ENCODE measurements at places on chromosomes 2 and 18.

DNA sequence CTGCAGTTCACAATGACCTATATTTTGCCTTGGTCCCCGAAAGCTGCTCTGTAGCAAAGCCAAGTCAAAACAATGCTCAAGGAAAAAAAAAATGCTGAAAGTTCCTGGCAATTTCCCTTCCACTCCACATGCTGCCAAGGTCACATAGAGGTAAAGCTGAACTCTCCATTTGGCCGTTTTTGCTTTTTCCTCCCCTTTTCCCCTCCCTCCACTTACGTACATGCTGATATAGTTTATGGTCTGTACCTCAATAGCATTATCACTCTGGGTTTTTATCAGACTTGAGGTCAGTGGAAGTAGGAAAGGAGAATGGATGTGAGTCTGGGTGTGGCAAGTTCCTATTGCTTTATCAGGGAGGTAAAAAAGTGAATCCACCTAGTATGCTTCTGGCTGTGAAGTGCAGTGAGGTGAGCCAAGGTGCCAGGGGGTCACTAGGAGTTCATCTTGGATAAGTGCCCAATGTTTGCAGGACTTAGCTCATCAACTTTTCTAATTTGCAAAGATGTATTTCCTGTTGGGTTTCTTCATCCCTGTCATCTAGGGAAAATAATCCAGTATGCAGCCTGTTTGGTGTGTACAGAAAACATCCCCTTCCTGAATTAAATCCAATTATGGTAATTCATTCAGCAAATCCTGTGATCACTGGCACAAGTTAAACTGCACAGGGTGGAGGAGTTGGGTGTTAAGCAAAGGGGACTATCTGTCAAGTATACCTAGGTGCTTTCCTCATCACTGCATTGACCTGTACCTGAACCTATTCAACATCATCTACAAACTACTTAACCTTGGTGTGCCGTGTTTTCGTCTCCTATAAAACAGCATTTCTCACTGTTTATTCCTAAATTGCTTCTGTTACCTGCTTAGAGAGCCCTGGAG lies 124.3 kb upstream of the CYP26B1 start:
- no peak for DNase-seq

GRCh38 chr2:172098650-172099471 lies 3.8 kb downstream of the DLX2 start:
- no peak for DNase-seq

GRCh38 chr2:58039170-58039611 lies 7.4 kb upstream of the VRK2 start:
- no peak for DNase-seq

- no peak for DNase-seq
Observed at GRCh38 chr2:120013597-120014223, 833 bp downstream of the EPB41L5 start.

GRCh38 chr2:172249334-172249733 lies 146.6 kb upstream of the DLX2 start:
- no peak for DNase-seq

DNA sequence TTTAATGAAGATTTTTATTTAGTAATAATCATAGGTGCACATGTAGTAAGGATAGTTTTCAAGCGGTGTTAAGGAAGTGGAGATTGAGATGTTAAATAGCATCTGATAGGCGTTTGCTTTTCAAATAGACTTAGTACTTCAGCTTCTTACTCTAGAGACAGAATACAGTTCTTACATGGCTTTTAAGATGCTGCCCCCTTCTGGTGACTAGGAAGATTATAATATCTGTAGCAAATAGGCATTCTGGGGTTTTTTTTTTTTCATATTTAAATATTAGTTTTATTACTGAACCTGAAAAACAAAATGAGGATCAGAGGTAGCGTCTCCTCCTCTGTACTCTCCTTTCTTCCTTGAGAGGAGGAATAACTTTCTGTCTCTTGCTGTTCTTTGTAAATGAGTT lies 100.2 kb downstream of the AGAP1 start:
- no peak for DNase-seq

GRCh38 chr2:207995887-207996286 lies 29.4 kb downstream of the PLEKHM3 start:
- DNase-seq, result no peak

GRCh38 chr18:54787121-54787520 lies 41.2 kb upstream of the RAB27B start:
- no peak for DNase-seq

DNA sequence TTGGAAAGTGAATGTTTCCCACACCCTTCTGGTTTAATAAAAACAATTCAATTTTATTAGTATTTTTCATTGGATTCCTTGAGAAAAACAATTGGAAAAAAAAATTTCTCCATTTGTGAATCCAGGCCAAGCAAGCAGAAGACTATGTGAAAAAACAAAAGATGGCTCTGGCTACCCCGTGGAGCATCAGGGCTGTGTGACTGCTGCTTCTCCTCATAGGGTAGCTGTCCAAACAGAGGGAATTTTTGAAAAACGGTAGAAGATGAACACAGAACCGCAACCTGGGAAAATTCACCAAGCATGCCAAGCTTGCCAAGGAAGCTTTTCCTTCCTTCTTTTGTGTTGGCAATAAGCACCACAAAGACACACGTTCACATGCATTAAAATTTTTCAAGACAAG lies 71.3 kb upstream of the ACVR2A start:
- DNase-seq, result no peak

DNA sequence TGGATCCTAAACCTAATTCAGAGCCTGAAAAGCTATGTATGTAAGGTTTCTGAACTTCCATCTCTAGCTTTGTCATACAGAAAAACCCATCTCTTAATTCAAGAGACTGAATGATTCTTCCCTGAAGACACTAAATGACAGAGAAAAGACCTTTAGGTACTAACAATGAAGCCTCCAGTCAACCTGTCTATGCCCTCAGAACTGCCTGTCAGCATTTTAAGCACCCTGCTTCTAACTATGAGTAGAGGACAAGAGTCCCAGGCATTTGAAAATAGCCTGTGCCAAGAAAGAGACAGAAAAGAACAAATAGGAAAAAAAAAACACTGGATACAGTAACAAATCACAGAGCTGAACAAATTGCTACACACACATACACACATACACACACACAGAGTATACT lies 48.6 kb downstream of the AP1S3 start:
- DNase-seq, result no peak

GRCh38 chr18:63233334-63233733 lies 86.2 kb downstream of the BCL2 start:
- peak; percentile 60 for DNase-seq

DNA sequence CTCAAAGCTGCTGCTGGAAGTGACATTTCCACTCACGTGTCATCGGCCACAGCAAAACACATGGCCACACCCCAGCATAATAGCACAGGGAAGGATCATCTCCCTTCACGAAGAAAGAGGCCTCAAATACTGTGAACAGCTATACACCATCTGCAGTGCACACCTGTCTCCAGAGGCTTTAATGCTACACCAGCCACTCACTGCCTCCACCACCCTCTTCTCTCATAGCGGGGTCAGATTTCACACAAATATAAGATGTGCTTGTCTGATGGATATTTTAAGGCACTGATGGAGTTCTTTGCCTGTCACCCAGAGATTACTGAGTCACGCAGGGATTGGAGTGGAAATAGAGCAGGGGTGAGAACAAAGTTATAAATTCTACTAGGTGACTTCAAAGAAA lies 374.0 kb downstream of the ZNF516 start:
- no peak for DNase-seq

DNA sequence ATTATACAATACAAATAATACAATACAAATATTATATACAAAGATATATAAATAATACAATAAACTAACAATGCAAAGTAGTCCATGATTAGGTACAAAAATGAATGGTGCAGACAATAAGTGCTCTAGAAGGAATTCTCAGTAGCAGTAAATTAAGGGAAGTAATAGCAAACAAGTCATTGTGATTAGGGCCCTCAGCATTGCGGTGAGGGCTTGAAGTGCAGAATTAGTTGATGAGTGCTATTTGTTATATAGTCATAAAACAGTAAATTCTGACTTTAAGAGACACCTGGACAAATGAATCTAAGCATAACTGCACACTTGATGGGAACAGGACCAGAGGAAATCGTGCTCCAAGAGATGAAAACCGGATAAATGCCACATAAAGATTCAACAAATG lies 74.9 kb downstream of the ANKRD44 start:
- DNase-seq, result no peak

DNA sequence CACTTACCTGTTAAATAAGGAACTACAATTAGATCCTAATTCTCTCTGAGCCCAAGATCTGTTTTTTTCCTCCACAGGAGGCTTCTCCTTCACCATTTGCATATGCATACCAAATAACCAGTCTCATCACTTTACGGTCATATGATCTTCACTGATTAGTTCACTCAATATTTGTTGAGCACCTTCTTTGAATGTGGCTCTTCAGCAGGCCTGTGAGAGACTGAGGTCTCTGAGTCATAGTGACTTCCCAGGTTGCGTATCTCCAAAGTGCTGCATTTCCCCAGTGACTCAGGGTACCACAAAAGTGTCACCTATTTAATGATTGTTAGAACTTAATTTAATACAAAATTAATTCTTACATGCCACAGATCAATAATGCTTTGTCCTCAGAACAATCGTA lies 108.8 kb upstream of the TRIB2 start:
- DNase-seq, result peak; percentile 37

GRCh38 chr2:121028577-121028976 lies 256.4 kb downstream of the TFCP2L1 start:
- no peak for DNase-seq

GRCh38 chr2:85987266-85988174 lies 98.7 kb upstream of the ST3GAL5 start:
- no peak for DNase-seq

DNA sequence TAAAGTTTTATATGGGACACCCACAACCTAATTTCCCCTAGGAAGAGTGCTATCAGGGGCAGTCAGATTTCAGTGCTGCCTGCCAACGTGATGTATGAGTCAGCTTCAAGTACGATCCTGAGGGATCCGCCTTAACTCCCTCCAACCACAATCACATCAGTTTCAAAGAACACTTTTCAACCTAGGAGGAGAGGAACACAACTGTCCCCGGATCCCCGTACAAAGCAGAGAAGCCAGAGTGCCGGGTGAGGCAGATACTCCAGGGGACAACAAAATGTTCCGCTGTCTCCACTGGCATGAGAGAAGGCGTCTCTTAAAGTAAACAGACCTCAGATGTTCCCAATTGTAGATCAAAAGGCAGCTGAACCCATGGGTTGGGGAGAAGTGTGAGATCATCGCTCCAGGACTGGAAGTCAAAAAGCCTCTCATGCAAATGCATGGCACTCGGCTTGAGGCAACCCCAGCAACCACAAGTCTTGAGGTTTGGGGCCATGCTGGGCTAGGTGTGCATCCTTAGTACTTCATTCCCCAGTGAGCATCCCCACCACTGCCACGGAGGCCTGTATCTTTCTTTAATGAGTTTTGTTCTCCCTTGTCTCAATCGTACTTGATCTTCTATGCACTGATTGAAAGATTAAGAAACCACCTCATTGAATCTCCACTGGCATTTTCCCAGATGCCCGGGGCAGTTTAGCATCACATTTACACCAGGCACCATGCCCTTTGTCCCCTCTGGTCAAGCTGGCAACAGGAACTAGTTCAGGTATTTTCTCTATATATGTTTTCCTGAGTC lies 91.0 kb upstream of the CCBE1 start:
- no peak for DNase-seq

DNA sequence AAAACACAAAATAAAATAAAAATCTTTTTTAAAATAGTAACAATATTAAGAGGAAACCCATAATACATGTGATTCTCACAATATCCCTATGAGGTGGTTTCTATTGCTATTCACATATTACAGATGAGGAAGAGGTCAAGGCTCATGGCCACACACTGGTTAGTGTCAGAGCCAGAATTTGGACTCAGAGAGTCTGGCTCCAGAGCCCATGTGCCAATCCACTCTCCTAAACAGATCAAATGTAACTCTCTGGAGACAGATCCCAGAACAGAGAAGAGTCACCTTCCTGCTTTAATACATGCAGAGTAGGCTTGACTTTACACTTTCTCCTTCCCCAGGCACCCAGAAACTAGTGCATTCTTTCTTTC lies 10.1 kb upstream of the SLC11A1 start:
- no peak for DNase-seq

- no peak for DNase-seq
Observed at GRCh38 chr2:175999283-175999819, 2.7 kb downstream of the LNPK start.

GRCh38 chr2:239767021-239767905 lies 257.9 kb downstream of the NDUFA10 start:
- no peak for DNase-seq

DNA sequence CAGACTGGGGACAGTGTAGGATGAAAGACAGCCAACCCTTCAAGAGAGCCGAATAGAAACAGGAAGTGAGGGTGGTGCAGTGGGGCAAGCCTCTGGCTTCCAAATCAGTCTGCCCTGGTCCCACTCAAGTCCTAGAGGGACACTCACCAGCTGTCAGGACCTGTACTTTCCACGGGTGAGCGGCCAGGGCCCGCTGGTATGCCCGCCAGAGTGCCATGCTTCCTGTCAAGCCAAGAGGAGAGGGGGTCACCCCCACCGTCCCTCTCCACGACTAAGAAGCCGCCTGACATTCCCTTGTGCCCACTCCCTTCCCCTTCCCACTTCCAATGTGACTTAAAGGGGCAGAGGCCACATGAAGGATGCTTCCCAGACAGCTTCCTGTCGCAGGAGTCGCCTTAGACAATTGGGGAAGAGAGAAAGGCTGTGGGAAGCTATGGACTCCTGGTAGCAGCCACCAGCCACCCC lies 564 bp downstream of the MPV17 start:
- peak; percentile 9 for DNase-seq

DNA sequence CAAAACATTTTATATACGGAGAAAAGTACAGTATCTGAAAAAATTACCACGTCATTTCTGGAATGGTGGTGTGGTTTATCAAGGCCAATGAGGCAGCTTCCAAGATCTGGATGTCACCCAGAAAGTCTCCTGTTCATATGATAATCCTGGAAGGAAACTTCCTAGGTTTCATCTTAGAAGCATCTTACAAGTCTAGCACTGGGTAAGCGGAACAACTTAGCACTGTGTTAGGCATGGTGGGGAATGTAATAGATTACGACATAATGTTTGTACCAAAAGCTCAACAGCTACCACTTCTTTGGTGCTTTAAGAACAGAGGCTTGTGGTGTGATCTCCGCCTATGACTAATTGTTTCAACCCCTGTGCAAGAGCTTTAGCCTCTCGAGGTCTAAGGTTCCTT lies 63.1 kb upstream of the LYPD1 start:
- no peak for DNase-seq

DNA sequence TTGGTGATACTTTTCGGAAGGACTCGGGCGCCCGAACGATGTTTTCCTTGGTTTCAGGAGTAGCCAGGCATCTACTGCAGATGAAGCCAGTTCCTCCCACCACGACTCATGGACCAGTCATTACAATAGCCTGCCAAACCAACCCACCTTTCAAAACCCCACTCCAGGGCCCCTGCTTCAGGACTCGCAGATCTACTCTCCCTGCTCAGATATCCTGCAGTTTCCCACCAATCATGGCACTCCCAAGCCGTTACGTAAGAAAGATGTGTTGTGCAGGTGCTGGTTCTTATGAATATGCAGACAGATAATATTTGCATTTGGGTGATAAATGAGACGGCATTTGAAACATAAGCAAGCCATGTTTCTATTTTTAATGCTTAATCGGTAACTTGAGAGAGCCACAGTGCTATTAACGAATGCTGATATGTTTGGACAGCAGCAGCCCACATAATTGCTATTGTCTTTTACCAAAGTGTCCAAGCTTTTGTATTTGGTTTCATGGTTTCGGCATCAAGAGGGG lies 3.5 kb upstream of the CYS1 start:
- no peak for DNase-seq

Measured in stimulated activated CD4-positive, alpha-beta T cell treated with anti-CD3 and anti-CD28 coated beads, Interleukin-4, amount 100 ng/mL, for 24 hours (primary cell).